ENCODE measurements at places on chromosomes 2 and 18. TPM values are rescaled to one million over a fixed set of nuclear protein-coding genes. Genes with fewer than 3 reads are reported as not detected.

SPDYA gene
- total RNA-seq, result not detected

GALM gene
- 24.2 TPM for total RNA-seq

NT5C1B gene
- not detected for total RNA-seq

SLC9A4 gene
- not detected for total RNA-seq

CKAP2L gene
- total RNA-seq, result 13.3 TPM

CHAC2 gene
- 6.9 TPM for total RNA-seq

ACVR1C gene
- total RNA-seq, result 0.18 TPM

UGGT1 gene
- 71.3 TPM for total RNA-seq

CBLN2 gene
- total RNA-seq, result not detected

DNA sequence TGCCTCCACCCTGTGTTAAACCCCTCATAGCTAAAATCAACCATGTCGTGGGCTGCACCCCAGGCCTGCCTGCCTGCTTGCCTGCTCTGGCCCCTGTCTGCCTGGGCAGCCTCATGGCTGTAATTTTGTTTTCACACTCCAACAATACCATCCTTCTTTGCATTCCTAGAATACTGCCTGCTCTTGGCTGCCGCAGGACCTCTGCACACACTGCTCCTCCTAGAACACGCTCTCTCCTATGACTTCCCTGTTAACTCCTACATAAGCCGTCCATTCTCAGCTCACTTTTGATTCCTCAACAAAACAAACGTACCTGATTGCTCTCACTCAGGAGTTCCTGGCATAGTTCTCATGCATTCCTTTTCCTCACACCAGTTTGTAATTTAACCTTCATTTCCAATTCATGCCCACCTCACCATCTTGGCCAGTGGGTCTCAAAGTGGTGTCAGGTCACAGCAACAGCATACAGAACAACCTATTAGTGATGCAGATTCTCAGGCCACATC is 2.5 kb downstream of the UXS1 start:
- no peak for DNase-seq
- no peak overlapping the region for H3K27ac ChIP-seq

DNA sequence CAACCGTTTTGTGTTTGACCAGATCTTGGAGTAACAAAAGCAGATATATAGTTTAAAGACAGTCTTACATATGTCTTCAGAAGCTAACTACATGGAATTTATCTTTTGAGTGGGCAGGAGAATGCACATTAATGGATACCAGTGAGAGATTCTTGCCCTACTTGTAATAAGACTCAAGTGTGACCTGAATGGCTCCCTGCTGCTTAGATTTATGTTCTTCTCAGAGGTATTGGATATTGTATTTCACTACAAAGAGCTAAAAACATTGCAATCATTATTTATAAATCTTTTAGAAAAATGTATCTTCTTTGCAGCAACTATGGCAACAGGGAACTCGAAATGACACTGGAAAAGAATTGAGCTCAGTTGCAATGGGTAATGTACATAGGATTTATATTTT is 227.7 kb downstream of the LRRTM4 start:
- no peak overlapping the region for H3K27ac ChIP-seq
- no peak overlapping the region for H3K4me3 ChIP-seq
- DNase-seq, result no peak
- no peaks in the 10 kb centered on the region for H3K27me3 ChIP-seq
- H3K36me3 ChIP-seq, result no peaks in the 10 kb centered on the region

DNA sequence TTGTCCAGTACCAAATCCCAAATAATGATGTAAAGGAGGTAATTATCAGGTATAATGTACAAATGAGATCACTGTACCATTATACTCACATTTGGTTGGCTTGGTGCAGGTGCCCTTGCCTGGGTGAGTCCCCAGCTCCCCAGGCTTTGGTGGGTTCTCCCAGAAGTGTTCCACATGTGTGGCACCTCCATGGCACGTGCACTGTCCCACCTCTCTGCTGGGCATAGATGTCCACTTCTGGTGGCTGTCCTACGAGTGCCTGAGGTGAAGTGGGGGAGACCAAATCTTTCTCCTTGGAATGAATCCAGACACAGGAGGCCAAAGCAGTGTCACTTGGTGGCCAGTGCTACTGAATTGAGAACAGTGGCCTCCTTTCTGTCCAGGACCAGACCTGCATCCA is 162.4 kb upstream of the SESTD1 start:
- no peak overlapping the region for H3K4me3 ChIP-seq
- no peaks in the 10 kb centered on the region for H3K4me1 ChIP-seq
- no peaks in the 10 kb centered on the region for H3K27me3 ChIP-seq
- no peaks in the 10 kb centered on the region for H3K36me3 ChIP-seq
- DNase-seq, result no peak

GRCh38 chr2:8399731-8400130 is 282.1 kb upstream of the ID2 start:
- no peaks in the 10 kb centered on the region for H3K36me3 ChIP-seq
- H3K27me3 ChIP-seq, result peaks cover 5% of the 10 kb centered on the region
- H3K27ac ChIP-seq, result no peak overlapping the region
- H3K4me1 ChIP-seq, result no peaks in the 10 kb centered on the region

DNA sequence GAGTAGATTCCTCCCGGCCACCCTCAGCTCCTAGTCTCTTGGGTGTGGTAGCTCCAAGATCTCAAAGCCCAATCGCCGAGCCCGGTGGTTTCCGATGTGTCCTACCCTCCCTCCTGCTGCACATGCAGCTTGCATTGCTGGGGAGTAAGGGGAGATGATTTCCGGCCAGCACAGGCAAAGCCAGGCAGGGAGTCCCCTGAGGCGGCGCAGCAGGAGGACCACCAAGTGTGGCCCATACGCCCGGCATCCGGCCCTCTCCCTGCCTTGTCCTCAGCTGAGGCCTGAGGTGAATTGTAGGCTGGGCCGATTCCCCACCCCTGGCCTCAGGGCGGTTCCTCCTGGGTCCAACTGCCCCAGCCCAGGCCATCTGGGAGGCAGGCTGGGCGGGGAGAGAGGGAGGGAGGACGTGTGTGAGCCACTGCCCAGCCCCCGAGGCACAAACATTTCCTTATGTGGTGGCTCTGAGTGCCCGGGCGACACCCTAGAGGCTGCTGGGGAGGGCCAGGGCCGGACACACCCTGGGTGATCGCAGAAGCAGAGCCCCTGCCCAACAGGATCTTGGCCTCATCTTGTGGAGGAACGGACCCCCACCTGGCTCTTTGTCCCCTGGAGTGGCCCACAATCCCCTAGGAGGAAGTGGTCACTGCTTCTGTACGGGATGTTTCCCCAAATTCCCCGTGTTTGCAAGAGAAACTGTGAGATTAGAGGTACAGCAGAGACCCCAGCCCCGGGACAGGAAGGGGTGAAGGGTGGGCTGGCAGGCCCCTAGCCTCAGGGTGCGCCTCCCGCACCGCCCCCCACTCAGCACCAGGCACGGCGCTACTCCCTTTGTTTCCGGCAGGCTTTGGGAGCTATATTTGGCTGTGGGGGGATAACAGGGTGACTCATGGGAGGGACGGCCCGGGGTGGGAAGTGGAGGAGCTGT is 41.9 kb upstream of the PTMA start:
- peak overlapping the region; percentile 51 for H3K4me3 ChIP-seq
- H3K4me1 ChIP-seq, result peaks cover 16% of the 10 kb centered on the region
- H3K27ac ChIP-seq, result peak overlapping the region; percentile 99
- H3K36me3 ChIP-seq, result no peaks in the 10 kb centered on the region
- H3K27me3 ChIP-seq, result no peaks in the 10 kb centered on the region

GRCh38 chr18:6509832-6510231 is 95.1 kb upstream of the L3MBTL4 start:
- H3K27ac ChIP-seq, result no peak overlapping the region
- H3K27me3 ChIP-seq, result no peaks in the 10 kb centered on the region
- no peaks in the 10 kb centered on the region for H3K4me1 ChIP-seq
- H3K4me3 ChIP-seq, result no peak overlapping the region
- no peaks in the 10 kb centered on the region for H3K36me3 ChIP-seq
- no peak for DNase-seq

- peaks cover 11% of the 10 kb centered on the region for H3K4me1 ChIP-seq
- H3K27me3 ChIP-seq, result no peaks in the 10 kb centered on the region
- no peak for DNase-seq
- H3K4me3 ChIP-seq, result no peak overlapping the region
These were observed 247.3 kb downstream of the PRKCE start for GRCh38 chr2:45898819-45899218.

- DNase-seq, result no peak
- H3K4me3 ChIP-seq, result no peak overlapping the region
- H3K4me1 ChIP-seq, result no peaks in the 10 kb centered on the region
These were observed 1003.8 kb upstream of the DDX18 start for GRCh38 chr2:116810645-116811044.

DNA sequence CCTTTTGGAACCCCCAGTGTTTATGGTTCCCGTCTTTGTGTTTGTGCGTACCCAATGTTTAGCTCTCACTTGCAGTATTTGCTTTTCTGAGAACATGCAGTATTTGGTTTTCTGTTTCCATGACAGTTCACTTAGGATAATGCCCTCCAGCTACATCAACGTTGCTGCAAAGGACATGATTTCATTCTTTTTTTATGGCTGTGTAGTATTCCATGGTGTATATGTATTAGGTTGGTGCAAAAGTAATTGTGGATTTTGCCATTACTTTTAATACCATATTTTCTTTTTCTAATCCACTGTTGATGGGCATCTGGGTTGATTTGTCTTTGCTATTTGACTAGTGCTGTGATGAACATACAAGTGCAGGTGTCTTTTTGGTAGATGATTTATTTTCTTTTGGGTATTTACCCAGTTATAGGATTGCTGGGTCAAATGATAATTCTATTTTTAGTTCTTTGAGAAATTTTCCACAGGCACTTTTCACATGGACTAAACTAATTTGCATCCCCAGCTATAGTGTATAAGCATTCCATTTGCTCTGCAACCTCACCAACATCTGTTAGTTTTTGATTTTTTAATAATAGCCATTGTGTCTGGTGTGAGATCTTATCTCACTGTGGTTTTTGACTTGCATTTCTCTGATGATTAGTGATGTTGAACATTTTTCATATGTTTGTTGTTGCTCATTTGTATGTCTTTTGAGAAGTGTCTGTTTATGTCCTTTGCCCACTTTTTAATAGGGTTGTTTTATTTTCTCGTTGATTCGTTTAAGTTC is 63.6 kb downstream of the CERS6 start:
- H3K4me1 ChIP-seq, result peaks cover 13% of the 10 kb centered on the region
- no peaks in the 10 kb centered on the region for H3K36me3 ChIP-seq
- H3K27me3 ChIP-seq, result no peaks in the 10 kb centered on the region

GRCh38 chr2:201974171-201975100 is 59.2 kb upstream of the FZD7 start:
- no peak overlapping the region for H3K27ac ChIP-seq
- no peak overlapping the region for H3K4me3 ChIP-seq
- no peaks in the 10 kb centered on the region for H3K27me3 ChIP-seq
- H3K36me3 ChIP-seq, result no peaks in the 10 kb centered on the region
- DNase-seq, result no peak
- H3K4me1 ChIP-seq, result peaks cover 15% of the 10 kb centered on the region
